Fibroblast of gingiva (primary cell): ENCODE measurements at places on chromosomes 7 and 10.

DNA sequence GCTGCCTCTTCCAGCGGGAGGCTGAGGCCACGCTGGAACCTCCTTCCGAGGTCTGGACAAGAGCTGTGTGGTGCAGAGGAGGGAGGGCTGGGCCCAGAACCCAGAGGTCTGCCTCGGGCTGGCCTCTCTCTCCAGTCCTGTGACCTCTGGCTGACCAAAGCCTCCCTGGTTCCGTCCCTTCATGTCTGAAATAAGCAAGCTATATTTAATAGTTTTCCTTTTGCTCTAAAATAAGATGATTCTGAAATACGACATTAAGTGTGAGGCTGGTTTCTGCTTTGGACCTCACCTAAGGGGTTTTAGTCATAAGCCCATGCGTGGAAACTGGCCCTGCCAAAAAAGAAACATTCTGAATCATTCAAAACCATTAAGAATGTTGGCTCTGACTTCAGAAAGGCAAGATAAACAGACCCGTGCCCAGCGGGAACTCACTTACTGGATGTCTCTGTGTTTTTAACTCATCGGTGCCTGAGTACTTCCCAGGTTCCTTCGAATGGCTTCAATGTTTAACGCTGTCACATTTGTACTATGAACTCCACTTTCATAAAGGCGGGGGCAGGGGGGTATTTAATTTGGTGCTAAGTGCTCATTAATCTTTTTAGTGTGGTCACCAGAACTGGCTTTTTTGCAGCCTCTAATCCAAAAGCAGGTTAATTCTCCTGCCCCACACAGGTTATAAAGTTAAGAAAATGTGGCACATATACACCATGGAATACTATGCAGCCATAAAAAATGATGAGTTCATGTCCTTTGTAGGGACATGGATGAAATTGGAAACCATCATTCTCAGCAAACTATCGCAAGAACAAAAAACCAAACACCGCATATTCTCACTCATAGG, 157.5 kb upstream of the KLF14 start:
- peak; percentile 96 for DNase-seq

DNA sequence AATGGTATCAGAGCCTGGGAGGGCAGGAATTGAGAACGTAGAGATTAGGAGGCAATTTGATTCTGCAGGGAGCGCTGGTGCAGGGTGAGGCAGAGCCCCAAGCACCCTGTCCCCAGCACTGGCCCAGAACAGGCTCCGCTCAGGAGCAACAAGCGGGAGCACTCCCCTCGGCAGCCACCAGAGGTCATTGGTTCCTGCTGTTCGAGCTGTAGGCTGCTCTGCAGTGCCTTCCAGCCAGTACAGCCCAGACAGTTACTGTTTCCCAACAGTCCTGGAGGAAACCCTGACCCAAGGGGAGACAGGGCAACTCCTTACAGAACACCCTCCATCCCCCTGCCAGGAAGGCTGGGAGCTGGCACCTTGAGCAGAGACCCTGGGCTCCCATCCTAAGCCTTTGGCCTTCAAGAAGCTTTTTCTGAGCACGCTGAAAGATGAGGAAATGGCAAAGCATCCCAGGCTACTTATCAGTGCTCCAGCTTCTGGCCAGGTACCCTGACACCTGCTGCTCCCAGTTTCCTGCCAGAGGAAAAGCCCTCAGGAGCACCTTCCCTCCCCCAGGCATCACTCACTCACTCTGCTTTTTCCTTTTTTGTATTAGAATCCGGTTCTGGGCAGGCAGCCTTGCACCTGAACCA, 71.2 kb upstream of the EFCAB10 start:
- DNase-seq, result peak; percentile 67

- no peak for DNase-seq
These were observed 104.6 kb downstream of the SORCS1 start for GRCh38 chr10:107059872-107060271.

DNA sequence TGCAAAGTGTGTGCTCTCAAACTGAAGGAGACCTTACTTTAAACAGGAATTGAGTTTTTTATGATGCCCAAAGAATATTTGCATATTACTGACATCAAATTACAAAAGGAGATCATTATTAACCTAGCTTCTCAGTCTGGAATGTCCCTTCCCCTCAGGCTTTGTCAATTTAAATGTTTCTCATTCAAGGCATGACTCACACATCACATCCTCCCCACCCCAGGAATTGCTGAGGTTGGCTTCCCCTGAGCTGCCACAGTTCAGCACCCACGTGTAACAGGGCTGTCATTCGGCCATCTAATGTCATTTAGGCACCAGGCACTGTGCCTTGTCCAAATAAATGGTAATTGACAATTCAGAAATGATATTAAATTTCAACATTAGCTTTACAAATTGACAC, 305.9 kb upstream of the MGMT start:
- DNase-seq, result peak; percentile 41

DNA sequence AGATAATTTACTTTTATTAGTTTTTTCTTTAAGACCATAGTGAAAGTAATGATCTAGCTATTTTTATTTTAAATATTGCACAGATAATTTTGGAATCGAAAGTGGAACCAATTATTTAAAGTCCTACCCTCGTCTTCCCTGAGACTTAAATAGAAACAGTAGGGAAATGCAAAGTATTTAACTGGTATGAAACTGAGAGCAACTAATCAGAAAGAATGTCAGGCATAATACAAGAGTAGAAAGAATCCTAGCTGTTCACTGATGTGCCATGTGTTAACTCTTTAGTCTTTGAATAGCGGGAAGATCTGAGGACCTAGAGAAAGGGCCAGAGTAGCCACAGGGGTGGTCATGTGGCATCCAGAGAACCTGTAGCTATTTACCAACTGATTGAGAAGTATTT, 630.0 kb downstream of the NRG3 start:
- DNase-seq, result no peak

GRCh38 chr10:123135415-123136141, at the start of gene HMX3:
TSS of gene HMX3 (plus strand) at chr10:123135970. CDS start at chr10:123136051, 81 bp downstream.
- DNase-seq, result no peak

GRCh38 chr7:77802557-77803405, 4.2 kb downstream of the PHTF2 start:
- DNase-seq, result no peak

DNA sequence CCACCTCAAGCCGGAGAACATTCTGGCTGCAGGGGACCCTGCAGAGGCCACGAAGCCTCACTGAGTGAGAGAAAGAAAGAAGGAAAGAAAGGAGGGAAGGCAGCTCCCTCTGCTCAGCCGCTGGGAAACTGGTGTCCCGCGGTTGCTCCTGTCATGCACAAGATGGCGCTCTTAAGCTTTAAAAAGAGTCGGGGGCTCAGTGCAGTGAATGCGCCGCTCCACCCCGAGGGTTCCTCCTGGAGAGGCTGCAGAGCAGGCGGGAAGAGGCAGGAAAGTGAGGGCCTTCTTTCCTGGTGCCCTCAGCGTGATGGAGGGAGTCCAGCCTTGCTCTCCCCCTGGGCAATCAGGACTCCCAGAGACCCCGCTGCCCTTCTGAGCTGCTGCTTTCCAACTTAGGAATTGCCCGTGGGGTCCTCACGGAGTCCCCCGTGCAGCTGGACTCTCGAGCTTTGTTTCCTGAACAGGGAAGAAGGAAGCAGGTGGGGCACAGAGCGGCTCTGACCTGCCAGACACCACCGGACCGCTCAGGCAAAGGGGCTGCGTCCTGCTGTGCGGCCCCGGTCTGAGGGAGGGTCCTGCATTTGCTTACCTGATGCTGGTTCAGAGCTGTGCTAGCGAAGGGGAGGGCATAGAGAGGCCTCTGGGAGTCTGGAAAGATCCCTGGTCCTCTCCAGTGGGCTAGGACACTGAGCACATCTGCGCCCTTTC, 141.9 kb upstream of the MKI67 start:
- no peak for DNase-seq

- DNase-seq, result no peak
These were observed 85.4 kb upstream of the CHCHD3 start for GRCh38 chr7:133167300-133167699.

- no peak for DNase-seq
These were observed 266.7 kb upstream of the PLXDC2 start for GRCh38 chr10:19549503-19549902.

GRCh38 chr10:132069849-132070182, 4.1 kb downstream of the JAKMIP3 start:
- DNase-seq, result no peak

DNA sequence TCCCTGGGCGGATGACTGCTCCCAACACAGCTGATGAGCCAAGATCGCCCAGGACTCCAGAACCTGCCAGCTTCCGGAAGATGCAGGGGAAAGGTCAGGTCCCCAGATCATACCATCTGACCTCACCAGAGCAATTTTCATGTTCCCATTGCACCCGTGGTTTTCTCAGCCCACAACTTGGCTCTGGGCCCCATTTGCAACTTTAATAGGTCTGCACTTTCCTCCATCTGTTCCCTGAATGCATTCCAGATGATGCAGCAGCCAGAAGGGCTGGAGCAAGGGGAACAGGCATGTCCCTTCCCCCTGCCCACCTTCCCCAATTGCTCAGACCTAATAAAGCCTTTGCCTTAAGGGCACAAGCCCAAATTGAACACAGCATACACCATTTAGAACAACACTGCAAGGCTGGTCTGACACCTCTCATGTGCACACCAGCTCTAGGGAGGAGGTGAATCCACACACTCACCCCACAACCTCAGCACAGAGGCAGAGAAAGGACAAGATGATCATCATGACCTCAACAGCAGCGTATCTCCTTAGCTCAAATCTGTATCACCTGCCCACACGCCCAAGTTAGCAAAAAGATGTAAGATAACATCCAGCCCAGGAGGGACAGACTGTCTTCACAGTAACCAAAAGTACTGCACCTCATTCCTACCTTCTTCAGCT, 87.5 kb downstream of the PLXNA4 start:
- DNase-seq, result no peak

DNA sequence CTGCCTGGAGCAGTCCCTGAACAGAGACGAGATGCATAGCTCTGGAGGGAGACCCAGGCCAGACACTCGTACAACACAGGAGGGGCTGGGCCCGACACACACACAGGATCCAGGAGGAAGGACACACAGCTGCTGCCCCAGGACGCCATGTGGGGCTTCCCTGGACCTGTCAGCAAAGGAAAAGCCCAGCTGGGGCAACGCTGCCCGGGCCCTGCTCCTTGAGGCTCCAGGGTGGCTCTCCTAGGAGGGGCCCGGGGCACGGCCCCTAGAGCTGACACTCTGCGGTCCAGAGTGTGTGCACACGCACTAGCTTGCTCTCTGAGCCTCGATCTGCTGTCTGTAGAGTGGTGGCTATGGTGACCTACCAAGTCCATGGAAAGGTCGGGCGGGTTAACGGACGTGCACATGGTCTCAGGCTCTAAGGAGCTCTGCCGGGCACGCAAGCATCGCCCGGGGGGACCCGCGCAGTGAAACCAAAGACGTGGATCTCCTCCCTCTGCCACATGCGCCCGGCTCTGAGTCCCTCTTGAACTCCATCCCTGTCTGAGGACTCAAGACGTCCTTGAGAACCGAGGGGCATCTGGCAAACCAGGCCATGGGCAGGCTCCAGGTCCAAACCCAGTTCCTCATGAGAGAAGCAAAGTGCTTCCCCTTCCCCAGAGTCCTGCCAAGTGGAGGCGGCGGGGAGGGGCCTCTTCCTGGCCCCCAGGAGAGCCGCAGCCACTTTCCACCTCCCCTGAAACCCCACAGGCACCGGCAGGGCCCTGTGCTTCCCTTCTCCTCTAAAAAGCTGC, 279.0 kb downstream of the ELFN1 start:
- DNase-seq, result no peak

DNA sequence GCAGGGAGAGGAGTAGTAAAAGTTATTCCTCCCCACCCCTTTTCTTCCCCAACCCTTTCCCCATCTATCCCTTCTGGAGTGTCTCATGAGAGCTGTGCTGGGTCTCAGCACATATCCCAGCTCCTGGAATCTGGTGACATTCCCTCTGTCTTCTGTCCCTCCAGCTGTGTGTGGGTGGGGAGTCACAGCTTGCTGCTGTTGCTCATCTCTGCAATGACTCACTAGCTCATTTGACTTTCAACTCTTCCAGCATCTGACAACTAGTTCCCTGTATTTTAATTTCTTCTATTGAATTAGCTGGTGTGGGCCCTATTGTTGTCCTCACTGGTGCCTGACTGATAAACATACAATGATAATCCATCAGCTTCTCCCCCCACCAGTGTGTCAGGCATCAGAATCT, 198.9 kb upstream of the AUTS2 start:
- DNase-seq, result no peak

DNA sequence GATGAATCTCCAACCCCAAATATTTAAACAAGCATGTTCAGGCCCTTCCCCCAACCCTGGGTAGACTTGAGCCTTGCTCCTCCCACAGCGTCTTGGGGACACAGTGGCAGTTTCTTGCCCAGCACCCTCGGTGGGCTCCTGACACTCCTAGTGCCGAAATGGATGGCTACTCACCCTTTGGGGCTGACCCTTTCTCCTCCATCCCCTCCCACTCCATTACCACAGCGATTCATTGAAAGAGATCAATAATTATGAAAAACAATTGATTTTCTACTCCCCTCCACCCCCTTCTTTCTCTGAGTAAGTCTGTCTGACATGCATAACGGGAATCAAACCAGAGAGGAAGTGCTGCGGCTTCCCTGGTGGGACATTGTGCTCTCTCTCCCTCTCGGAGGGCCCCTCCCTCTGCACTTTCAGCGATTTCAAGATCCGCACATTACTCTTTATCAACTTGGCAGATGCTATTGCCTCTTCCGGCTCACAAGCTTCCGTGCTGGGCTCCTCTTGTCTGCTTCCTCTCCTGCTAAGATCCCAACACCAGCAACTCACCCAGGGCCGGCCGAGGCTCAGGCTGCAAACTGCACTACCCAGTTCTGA, 79.0 kb upstream of the PLXNA4 start:
- no peak for DNase-seq

GRCh38 chr10:31707093-31708039, 221.3 kb downstream of the ARHGAP12 start:
- DNase-seq, result peak; percentile 87

GRCh38 chr10:132459301-132460003, 62.5 kb downstream of the PWWP2B start:
- no peak for DNase-seq

DNA sequence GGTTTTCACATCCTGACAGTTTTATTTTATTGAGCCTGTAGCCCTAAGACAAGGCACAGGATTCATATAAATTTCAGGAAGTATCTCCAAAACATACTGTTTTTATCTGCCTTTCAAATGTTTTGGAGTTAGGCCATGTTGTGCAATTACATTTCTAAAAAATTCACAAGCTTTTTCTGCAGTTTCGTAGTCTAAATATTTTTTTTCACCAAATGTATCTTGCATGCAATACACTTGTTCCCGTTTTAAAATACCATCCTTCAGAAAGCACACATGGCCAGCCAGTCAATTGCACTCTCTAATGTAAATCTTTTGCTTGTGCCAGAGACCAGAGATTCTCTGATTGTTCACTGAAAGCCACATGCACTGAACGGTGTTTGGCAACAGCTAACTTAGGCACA, 161.5 kb upstream of the PRKCQ start:
- peak; percentile 81 for DNase-seq

GRCh38 chr7:64599359-64599758, 36.5 kb upstream of the ZNF680 start:
- no peak for DNase-seq
